ENCODE measurements at places on chromosomes 1 and 21. TPM values are rescaled to one million over a fixed set of nuclear protein-coding genes. Genes with fewer than 3 reads are reported as not detected.

DNA sequence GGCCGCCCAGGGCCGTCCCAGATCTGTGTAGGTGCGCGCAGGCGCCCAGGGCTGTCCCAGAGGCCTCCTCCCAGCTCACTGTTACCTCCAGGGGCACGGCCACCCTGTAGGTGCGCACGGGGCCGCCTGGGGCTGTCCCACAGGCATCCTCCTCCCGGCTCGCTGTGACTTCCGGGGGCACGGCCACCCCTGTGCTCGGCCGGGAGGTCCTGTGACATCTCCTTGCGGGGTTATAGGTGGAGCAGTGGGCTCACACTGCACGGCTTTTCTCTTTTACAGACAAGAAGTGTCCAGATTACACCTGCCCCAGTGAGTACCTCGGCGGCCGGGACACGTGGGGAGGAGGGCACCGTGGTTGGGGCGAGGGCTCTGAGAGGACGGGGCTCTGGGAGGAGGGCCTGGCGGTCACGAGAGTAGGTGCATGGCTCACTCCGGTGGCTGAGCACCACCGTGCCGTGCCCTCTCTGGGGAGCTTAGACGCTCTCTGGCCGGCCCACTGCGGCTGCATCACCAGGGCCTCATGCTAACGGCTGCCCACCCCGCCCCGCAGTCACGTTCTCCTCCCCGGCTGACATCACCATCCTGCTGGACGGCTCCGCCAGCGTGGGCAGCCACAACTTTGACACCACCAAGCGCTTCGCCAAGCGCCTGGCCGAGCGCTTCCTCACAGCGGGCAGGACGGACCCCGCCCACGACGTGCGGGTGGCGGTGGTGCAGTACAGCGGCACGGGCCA lies 21.4 kb downstream of the COL6A1 start:
- DNase-seq, result peak; percentile 22

GRCh38 chr1:156524481-156524869 lies 23.9 kb upstream of the MEF2D start:
- DNase-seq, result no peak

- DNase-seq, result peak; percentile 46
Observed at GRCh38 chr1:169595764-169596711, 9.8 kb upstream of the F5 start.

C1QTNF12 gene
- 2.1 TPM for polyA plus RNA-seq

All from GM23248 (cell line).